Activated naive CD8-positive, alpha-beta T cell treated with anti-CD3 and anti-CD28 coated beads, Interleukin-2, amount 10 ng/mL, durations not matched to agents 7 days and 5 days (primary cell): ENCODE measurements at places on chromosomes 5 and 9.
A peak's percentile ranks its signal among the peaks of the same experiment; 100 is the strongest.

DNA sequence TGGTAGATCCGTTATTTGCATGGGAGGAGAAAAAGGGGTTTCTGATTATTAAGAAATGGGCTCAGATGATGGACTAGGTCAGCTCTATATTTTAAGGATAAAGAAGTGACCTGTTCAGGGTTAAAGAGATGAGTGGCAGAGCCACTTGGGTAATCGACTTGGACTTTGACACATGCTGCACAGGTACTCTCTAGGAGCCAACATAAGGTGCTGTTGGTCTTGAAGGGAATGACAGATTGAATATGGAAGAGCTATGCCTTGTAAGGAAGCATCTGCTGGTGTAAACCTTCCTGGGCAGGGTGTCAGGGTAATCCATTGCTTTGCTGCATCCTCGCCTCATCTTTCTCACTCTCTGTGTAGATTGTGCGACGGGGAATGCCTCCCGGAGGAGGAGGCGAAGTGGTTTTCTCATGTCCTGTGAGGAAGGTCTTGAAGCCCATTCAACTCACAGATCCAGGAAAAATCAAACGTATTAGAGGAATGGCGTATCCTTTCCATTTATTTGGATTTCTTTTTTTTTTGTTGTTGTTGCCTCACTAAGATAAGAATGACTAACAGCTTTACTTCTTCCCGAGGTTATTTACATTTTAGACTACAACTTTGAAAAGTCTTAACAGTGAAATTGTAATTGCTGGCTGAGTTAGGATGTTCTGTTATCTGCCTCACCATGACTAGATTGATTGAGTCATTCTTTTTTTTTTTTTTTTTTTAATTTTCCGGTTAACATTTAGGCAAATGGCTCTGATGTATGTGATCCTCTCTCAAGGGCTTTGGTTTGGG lies 41.2 kb downstream of the RCL1 start:
- no peak overlapping the region for H3K27ac ChIP-seq
- no peak for DNase-seq
- H3K36me3 ChIP-seq = peaks cover 36% of the 10 kb centered on the region
- no peak overlapping the region for H3K4me3 ChIP-seq
- H3K4me1 ChIP-seq = peaks cover 4% of the 10 kb centered on the region

DNA sequence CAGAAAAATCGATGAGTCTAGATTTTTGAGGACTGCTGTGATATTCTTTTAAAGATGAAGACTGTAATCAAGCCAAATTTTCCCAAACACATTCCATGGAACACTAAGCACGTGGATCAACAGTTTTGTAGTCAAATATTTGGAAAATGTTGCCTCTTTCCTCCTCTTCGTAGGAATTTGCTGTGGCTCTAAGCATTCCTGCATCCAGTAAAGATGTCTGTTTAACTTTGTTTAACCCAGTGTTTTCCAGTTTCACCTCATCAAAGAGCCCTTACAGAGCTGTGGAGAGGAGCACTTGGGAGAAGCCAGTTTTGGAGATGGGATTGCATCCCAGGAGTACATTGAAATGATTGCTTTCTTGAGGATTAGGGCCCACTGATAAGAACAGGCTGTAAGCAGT lies 58.9 kb downstream of the INSYN2B start:
- H3K36me3 ChIP-seq = peaks cover 19% of the 10 kb centered on the region
- DNase-seq = no peak
- no peaks in the 10 kb centered on the region for H3K4me1 ChIP-seq
- no peak overlapping the region for H3K4me3 ChIP-seq
- no peaks in the 10 kb centered on the region for H3K27me3 ChIP-seq

- no peaks in the 10 kb centered on the region for H3K36me3 ChIP-seq
- H3K4me1 ChIP-seq = no peaks in the 10 kb centered on the region
- no peak overlapping the region for H3K4me3 ChIP-seq
- DNase-seq = no peak
- H3K27ac ChIP-seq = no peak overlapping the region
Observed at GRCh38 chr9:80679916-80680315, 1009.4 kb downstream of the TLE1 start.

DNA sequence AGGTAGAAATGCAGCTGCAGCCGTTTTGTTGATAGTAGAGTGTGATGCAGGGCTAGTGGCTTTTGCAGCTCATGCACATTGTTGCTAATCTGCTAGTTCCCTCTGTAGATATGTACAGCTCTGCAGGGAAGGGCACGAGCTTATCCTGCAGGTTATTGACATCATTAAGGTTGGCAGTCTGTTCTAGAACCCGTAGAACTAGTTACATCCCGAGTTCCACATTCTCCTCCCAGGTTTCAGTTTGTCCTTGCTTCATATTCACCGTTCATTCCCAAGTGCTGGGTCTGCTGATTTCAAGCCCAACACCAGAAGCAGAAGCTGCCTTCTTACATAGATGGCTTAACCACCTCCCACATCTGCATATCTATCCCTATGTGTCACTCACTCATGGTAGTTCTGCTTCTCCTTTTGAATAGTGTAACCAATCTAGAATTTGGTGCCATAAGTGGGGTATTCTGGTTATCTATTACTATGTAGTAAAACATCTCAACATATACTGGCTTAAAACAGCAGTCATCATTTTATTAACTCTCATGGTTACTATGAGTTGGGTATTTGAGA lies 38.1 kb downstream of the CRHBP start:
- H3K36me3 ChIP-seq = no peaks in the 10 kb centered on the region
- no peaks in the 10 kb centered on the region for H3K4me1 ChIP-seq
- peaks cover 12% of the 10 kb centered on the region for H3K27me3 ChIP-seq
- no peak overlapping the region for H3K4me3 ChIP-seq

GRCh38 chr5:35367526-35367925 lies 137.2 kb upstream of the PRLR start:
- H3K36me3 ChIP-seq = no peaks in the 10 kb centered on the region
- H3K27me3 ChIP-seq = peaks cover 4% of the 10 kb centered on the region
- no peak overlapping the region for H3K27ac ChIP-seq
- H3K4me3 ChIP-seq = no peak overlapping the region

DNA sequence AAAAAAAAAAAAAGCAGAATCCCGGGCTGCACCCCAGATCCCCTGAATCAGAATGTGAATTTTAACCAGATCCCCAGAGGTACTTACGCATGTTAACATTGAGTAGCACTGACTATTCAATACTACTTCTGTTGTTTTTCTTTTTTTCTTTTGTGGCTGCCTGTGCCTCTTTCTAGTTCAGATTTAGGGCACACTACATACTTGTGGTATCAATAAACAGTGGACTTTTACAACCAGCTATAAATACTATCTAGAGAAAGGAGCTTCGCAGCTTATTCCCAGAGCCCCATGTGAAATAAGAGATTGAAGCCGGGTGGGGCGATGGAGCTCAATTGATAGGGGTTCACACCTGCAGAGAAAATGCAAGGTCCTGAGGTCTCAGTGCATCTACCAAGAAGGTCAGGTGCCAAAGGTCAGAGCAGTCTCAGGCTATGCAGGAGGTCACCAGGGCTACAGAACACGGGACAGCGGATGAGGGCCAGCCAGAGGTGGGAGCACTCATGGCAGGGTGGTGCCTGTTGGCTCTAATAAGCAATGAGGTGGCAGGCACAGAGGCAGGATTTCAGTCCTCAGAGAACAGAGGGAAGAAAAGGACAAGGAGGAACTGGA lies 22.3 kb downstream of the WWC1 start:
- no peak overlapping the region for H3K4me3 ChIP-seq

- no peaks in the 10 kb centered on the region for H3K27me3 ChIP-seq
- DNase-seq = no peak
- no peak overlapping the region for H3K27ac ChIP-seq
- peaks cover 21% of the 10 kb centered on the region for H3K36me3 ChIP-seq
- no peak overlapping the region for H3K4me3 ChIP-seq
- H3K4me1 ChIP-seq = no peaks in the 10 kb centered on the region
Observed at GRCh38 chr9:71929791-71930440, 18.5 kb downstream of the C9orf85 start.

- peaks cover 11% of the 10 kb centered on the region for H3K4me1 ChIP-seq
- H3K27me3 ChIP-seq = no peaks in the 10 kb centered on the region
- DNase-seq = no peak
- no peaks in the 10 kb centered on the region for H3K36me3 ChIP-seq
- no peak overlapping the region for H3K27ac ChIP-seq
Observed at GRCh38 chr9:120736881-120737280, 22.6 kb upstream of the MEGF9 start.

GRCh38 chr9:36744678-36745077 lies 172.0 kb downstream of the MELK start:
- DNase-seq = no peak
- H3K36me3 ChIP-seq = no peaks in the 10 kb centered on the region
- H3K27ac ChIP-seq = no peak overlapping the region
- H3K27me3 ChIP-seq = peaks cover 34% of the 10 kb centered on the region

GRCh38 chr9:129459547-129460322 lies 161.2 kb downstream of the C9orf50 start:
- peaks cover 19% of the 10 kb centered on the region for H3K4me1 ChIP-seq
- H3K36me3 ChIP-seq = no peaks in the 10 kb centered on the region
- peak overlapping the region; percentile 39 for H3K4me3 ChIP-seq
- H3K27me3 ChIP-seq = peaks cover 10% of the 10 kb centered on the region
- peak; percentile 62 for DNase-seq

DNA sequence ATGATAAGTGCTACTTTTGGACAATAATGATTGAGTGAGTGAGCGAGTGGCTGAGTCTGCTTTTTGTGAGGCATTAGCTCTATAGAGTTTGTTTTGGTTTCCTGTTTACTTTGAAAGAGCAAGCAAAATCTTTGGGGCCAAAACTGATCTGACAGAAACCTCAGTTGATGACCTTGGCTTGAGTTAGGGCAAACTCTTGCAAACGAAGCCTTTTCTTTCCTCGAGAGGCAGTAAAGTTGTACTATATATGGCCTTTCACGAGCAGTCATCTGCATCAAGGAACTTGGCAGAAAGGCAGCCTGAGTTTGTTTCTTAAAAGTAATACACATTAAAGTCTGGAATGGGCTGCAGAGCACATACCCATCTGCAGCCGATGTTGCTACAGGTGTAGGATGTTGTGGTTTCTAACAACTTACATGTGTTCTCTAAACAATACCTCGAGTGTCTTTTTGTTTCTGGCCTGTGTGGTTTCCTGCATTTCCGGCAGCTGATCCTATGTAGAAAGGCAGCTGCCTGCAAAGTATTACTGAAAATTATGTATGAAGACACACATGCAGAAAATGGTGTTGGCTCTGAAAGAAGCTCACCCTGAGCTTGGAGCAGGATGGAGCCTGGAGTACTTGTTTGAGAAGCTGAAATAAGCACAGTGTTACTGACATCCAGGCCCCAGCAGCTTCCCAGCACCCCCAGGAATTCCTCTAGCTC lies 60.8 kb downstream of the FOXD1 start:
- DNase-seq = peak; percentile 43
- peaks cover 83% of the 10 kb centered on the region for H3K27me3 ChIP-seq
- H3K36me3 ChIP-seq = peaks cover 14% of the 10 kb centered on the region

DNA sequence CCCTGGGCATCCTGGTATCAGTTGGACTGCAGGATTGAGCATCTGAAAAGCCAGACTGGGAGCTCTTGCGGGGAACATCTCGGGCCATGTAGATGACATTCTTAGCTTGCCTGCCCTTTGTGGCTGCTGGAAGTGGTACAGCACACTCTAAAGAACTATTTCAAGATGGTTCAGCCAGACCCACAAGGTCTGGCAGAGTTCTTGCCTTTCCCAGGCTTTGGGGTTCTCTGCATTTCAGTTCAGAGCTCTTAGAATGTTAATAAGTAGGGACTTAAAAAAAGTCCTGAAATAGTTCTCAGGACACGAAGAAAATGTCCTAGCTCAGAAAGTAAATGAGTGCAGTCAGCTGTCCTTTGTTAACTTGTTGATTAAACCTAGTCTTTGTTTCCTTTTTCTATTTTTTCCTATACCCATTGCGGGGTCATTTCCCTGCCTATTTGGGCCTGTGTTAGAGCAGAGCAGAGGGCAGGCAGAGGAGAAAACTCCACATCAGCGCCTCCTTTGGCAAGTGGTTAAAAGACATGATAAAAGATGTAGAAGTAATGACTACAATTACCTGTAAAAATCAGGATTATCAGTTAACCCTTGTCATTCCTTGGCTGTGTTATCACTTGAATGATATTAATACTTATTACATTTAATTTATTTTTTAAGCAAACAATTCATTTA lies 291.5 kb downstream of the ZSWIM6 start:
- H3K4me1 ChIP-seq = peaks cover 1% of the 10 kb centered on the region
- peaks cover 50% of the 10 kb centered on the region for H3K27me3 ChIP-seq
- DNase-seq = no peak
- no peak overlapping the region for H3K27ac ChIP-seq

- no peak for DNase-seq
- H3K4me1 ChIP-seq = no peaks in the 10 kb centered on the region
- no peaks in the 10 kb centered on the region for H3K27me3 ChIP-seq
- no peak overlapping the region for H3K4me3 ChIP-seq
- no peak overlapping the region for H3K27ac ChIP-seq
Observed at GRCh38 chr5:98569288-98569687, 204.2 kb upstream of the RGMB start.

DNA sequence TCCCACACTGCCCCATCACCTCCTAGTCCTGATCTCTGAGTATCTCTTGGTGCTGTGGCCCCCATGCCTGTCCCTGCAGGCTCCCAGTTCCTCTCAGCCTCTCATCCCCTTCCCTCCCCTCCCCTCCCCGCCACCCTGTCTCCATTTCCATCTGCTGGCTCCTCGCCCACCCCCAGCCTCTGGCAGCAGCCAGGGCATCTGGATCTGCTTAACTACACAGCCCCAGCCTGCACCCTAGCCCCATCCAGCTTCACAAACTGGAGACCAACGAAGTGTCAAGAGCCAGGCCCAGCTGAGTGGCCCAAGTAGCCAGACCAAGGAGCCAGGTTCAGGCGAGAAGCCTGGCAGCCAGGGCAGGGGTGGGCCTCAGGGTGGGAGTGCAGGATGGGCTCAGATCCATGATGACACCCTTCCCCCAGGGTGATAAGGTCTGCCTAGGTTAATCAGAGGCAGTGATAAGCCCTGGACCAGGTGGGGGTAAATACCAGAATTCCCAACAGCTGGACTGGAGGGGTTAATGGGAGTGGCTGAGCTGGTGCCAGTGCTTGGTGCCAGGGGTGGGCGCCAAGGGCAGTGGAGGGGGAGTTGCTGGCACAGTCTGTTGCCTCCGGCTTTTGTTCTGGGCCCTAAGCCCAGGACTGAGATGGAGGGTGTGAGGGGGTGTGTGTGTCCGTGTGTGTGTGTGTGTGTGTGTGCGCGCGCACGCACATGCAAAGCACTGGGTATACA lies 2.5 kb downstream of the IL11RA start:
- H3K27me3 ChIP-seq = no peaks in the 10 kb centered on the region
- no peak for DNase-seq
- H3K27ac ChIP-seq = no peak overlapping the region
- peaks cover 14% of the 10 kb centered on the region for H3K4me1 ChIP-seq
- peaks cover 5% of the 10 kb centered on the region for H3K36me3 ChIP-seq
- no peak overlapping the region for H3K4me3 ChIP-seq

DNA sequence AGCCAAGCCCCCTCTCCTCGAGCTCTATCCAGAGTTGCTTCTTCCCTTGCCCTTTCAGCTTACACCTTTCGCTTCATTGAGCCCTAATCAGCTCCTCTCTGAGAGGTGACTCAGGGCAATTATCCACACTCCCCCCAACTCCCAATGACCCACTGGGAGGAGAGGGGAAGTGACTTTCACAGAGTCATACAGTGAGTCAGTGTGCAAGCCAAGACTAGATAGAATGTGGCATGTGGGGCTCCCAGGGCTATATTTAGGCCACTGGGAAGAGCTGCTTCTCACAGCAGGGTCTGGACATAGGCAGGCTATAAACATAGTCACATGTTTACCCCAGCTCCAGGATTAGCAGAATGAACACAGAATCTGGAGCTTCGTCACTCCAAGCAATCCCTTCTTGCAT lies 57.4 kb downstream of the NRG2 start:
- H3K27me3 ChIP-seq = peaks cover 20% of the 10 kb centered on the region
- no peaks in the 10 kb centered on the region for H3K4me1 ChIP-seq
- no peak overlapping the region for H3K27ac ChIP-seq
- no peak overlapping the region for H3K4me3 ChIP-seq

GRCh38 chr5:673831-674629 lies 19.1 kb downstream of the TPPP start:
- H3K27me3 ChIP-seq = peaks cover 5% of the 10 kb centered on the region
- H3K27ac ChIP-seq = no peak overlapping the region
- DNase-seq = peak; percentile 28
- H3K4me3 ChIP-seq = no peak overlapping the region
- H3K36me3 ChIP-seq = no peaks in the 10 kb centered on the region
